ENCODE measurements at places on chromosomes 3 and 15.

DNA sequence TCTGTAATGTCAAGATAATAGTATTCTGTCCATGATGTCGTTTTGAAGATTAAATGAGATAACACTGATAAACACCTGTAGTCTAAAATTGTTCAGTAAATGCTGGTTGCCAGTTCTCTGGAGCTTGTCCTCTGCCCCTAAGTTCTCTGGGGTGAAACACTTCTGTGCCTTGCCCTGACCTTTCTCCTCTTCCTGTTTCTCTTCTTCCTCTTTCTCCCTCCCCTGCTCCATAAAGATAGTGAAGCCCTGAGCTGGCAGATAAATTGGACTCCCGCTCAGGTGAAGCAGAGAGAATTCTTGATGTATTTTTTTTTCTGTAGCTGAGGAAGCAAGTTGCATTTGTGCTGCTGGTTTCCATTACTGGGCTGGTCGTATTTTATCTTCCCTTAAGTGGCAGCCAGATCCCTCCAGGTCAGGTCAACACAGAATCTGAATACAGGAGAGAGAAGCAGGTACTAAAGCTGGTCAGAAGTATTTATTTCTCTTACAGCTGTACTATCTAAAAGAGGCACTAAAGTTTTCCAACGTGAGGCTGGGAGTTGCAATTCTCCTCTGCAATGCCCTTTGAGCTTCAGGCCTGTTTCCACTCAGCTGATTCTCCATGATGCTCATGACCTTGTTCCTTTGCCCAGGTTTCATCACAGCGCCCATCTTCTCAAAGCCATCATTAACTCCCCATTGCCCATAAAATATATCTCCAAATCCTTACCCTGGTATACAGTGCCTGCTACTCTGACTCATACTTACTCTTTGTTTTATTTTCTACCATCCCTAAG, 319.3 kb upstream of the CFAP20DC start:
- DNase-seq: no peak

GRCh38 chr3:71358243-71358642, 225.3 kb downstream of the FOXP1 start:
- no peak for DNase-seq

DNA sequence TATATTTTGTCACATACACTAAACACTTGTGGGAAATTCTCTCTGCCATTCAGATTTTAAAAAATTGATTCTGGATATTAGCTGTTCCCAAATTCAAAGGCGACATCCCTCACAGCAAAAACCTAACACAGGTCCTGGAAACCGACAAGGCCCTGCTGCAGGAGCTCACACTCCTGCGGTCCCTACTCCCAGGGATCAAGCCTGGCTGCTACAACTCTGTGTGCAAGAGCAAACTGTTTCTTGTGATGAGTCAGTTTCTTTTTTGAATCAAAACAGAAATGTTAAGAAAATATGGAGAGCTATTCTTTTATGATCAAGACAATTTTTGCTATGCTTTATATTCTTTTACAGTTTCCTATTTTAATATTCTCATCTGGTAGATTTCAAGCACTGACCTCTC, 51.0 kb upstream of the TJP1 start:
- DNase-seq: no peak

- no peak for DNase-seq
These were observed 41.9 kb upstream of the SLC41A3 start for GRCh38 chr3:126125781-126126251.

- no peak for DNase-seq
These were observed 99.5 kb downstream of the APBA2 start for GRCh38 chr15:28985316-28985645.

DNA sequence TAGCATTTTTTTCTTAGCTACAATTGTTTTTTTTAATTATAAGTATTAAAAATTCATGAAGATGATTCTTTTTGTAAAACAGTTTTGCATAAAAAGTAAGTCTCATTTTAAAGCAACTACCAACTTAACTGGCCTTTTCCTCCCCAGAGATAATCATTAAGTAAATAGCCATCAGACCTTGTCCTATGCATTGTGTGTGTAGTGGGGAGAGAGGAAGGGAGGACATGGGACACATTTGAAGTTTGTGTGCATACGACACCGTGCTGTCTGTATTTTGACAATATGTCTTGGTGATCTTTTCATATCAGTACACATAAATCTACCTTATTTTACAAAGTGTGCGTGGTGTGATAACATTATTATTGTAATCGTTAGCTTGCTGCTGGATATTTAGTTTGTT, 8.1 kb downstream of the SNRPN start:
- DNase-seq: no peak

- DNase-seq: no peak
These were observed 75.2 kb downstream of the SLCO3A1 start for GRCh38 chr15:91928675-91929074.

GRCh38 chr3:13042715-13043271, 30.4 kb downstream of the IQSEC1 start:
- DNase-seq: no peak

DNA sequence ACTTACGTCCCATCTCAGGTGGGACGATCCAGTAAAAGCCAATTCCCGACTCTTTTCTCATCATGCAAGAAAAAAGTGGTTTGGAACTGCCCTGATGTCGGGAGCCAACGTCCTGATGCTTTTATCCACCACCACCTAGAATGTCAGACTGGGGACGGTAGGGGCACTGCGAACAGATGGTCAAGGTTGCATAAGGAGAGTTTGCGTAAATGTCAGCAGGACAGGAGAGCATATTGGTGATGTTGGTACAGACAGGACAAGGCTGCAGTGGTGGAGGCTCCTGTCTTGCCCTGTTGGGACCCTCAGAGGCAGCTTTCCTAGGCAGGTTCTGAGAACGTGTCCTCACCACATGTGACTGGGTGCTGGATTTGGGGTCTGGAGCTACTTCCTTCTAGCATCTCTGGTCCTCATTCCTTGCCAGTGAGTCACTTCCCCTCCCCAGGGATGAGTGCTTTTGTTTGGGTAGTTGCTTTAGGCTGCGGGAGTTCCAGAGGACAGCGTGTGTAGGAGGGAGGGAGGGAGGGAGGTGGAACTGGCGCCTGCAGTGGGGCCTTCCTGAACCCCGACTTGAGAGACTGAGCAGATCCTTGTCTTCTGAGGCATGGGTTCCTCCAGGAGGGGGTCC, 21.0 kb downstream of the THSD4 start:
- no peak for DNase-seq

GRCh38 chr15:75815811-75816719, 27.2 kb upstream of the UBE2Q2 start:
- no peak for DNase-seq

DNA sequence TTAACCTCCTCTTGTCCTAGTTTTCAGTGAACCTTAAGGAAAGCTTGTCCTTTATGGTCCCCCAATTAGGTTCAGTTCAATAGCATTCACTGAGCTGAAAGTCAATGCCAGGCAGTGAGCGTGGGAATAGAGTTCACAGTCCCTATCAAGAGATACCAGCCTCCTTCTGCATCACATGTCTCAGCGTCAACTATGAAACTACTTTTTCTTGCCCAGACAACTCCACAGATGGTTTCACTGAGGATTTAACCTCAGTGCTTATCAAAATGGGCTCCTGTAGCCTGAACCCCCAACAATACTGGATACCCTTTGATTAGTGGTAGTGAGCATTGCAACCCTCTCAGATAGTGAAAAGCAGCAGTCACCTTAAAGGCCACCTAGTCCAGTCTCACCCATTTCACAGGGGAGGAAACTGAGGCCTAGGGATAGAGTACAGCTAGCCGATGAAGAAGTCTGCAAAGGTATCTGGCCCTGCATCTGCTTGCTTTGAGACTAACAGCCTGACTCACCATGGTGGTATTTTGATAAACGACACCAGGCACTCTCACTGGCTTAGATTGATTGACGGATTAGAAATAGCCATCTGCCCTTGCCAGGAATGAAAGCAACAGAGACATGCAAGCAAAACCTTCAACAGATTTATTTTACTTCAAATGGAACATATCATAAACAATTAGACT, 1.6 kb upstream of the UBA3 start:
- DNase-seq: no peak

- DNase-seq: no peak
These were observed 124.4 kb downstream of the B3GALNT1 start for GRCh38 chr3:160980740-160981139.

GRCh38 chr3:77298417-77298816, 258.5 kb downstream of the ROBO2 start:
- no peak for DNase-seq
